ENCODE measurements at places on chromosomes 5 and 9.

GRCh38 chr5:143499480-143500114, 96.1 kb upstream of the NR3C1 start:
- no peak for DNase-seq

DNA sequence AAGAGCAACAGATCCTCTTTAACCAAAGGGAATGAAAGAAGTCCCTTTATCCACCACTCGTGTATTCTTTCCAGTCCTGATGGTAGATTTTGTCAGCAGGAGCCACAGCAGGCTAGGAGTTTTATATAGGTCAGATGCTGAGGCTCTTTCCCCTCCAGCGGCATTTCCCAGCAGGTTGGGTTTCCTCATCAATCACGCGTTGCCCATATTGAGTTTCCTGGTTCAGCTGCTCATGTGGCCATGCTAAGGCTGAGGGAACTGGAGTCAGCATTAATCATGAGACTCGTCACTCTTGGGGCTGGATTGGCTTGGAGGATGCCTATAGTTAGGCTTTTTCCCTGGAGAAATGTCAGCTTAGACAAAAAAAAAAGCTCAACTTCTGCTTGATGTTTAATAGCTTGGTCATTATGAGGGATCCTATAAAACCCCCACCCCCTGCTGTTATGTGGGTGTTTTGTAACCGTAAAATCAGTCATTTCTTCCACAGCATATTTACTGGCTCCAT, 193.4 kb upstream of the GAS1 start:
- no peak for DNase-seq

- no peak for DNase-seq
Observed at GRCh38 chr5:81829242-81829641, 78.3 kb upstream of the SSBP2 start.

DNA sequence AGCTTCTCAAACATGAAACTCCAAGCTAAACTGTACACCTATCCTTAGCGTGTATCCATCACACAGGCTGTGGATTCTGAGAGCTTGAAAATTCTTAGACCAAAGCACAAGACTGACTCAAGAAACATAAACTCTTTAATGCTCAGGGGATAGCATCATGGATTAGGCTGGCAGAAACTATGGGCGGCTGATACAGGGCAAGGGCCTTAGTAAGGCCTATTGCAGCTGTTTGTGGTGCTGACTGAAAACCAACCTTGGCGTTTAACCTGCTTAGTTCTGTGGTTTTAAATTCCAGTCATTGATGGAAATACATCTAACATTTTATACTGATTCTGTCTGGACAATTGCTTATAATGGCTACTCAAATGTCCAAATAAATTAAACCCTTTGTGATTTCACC, 183.7 kb downstream of the TLR4 start:
- no peak for DNase-seq

- DNase-seq = no peak
Observed at GRCh38 chr5:16411741-16412455, 53.7 kb downstream of the ZNF622 start.

- no peak for DNase-seq
Observed at GRCh38 chr5:136311999-136312398, 53.3 kb downstream of the TRPC7 start.

DNA sequence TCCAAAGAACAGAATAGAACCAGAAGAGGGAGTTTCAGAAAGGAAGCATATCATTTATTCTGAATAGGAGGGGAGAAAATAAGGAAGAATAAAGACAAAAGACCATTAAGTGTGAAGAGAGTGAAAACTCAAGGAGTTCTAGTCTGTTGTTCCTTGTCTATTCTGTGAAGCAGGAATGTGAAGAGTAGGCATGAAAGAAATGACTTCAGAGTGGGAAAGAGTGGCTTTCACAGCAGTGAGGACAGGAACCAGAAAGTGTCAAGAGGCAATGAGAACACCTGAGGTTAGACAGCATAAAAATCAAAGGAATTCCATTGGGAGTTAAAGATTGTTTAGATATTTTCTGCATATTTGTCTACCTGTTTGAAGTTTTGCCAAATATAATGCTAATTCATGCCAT, 768.8 kb upstream of the GRAMD2B start:
- no peak for DNase-seq

GRCh38 chr5:129904667-129905472, 605 bp downstream of the CHSY3 start:
- peak; percentile 14 for DNase-seq

DNA sequence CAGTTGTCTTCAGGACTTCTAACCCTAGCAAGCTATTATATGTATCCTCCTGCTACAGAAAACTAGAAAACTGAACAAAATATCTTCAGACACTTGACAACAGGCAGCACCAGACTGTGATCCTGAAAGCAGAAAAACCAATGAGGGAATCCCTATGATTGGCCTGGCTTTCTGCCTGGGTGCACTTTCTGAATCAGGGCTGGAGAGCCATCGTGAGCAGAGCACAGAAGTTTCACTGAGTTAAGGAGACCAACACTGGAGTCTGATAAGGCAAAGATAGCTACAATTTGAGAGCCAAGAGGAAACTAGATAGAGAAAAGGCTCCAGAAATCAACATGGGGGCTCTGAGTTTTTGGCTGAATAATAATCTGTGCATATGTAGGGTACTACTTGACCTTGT, 106.5 kb downstream of the FANCC start:
- no peak for DNase-seq

GRCh38 chr9:26129217-26129616, 451.0 kb upstream of the TUSC1 start:
- DNase-seq = peak; percentile 11

- DNase-seq = no peak
Observed at GRCh38 chr5:84535281-84535680, 150.6 kb upstream of the EDIL3 start.

DNA sequence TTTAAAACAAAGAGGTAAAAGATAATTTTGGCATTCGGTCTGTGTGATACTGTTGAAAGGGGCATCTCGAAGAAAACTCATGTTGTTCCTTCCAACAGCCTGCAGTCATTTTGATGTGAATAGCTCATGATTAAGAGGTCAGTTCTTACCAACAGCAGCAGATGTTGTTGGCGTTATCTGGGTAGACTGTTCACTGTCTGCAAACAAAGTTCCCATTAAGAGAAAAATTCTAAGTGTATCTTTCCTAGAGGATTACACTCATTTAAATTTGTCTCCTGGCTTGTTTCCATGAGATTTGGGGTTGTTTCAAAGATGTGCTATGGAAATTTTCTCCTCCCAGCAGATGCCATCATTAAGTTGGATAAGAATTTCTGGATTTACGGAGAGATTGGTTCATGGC, 138.2 kb upstream of the RORB start:
- no peak for DNase-seq

- DNase-seq = no peak
Observed at GRCh38 chr9:99749641-99750040, 72.0 kb upstream of the NR4A3 start.

GRCh38 chr5:179161901-179162300, 101.7 kb downstream of the ZNF354C start:
- DNase-seq = no peak

DNA sequence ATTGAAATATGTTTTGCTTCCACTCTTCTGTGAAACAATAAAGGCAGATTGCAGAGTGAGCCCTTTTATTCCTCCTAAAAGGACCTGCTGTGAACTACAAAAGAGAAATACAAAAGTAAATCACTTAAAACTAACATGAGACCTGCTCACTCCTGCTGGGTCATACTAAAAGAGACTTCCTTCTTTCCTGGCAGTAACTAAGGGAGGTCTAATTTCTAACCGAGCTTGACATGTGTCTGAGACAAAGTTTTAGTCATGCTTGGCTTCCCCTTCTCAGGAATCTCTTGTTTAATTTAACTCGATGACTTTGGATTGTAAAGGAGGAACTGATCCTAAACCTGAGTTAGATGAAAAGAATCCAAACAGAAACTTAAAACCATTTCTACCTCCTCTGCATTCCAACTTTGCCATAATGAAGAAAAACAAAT, 86.4 kb upstream of the CDH6 start:
- DNase-seq = peak; percentile 21

DNA sequence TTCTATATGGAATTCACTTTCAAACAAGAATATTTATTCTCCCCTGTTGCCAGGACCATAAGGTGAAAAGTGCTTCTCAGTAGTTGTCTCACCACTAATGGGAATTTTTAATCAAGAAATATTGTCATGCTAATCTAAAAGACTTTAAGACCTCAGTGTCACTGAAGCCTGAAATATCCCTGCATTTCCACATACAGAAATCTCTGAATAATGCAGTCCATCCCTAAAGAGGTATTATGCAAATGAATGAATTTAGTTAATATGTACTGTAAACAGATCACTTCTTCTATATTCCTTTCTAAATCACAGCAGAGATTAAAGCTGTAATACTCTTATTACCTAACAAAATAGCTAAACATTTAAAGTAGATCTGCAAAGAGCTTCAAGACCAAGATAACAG, 531.1 kb upstream of the CDH6 start:
- DNase-seq = no peak

DNA sequence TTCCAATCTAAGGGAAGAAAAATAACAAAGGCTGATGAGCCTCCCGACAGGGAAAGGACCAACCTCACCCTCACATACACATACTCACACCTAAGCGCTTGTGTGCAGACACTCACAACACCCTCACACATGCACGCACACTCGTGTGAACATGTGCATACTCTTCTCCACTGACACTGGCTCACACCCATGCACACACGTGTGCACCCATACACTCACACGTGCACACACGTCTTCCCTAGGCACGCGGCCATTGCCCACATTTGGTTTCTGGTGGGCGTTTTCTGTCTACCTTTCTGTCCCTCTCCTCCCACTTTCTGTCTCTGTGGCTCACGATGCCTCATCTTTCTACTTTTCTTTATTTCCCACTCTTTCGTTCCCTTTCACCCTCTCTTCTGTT, 169.7 kb upstream of the MVB12B start:
- DNase-seq = no peak

DNA sequence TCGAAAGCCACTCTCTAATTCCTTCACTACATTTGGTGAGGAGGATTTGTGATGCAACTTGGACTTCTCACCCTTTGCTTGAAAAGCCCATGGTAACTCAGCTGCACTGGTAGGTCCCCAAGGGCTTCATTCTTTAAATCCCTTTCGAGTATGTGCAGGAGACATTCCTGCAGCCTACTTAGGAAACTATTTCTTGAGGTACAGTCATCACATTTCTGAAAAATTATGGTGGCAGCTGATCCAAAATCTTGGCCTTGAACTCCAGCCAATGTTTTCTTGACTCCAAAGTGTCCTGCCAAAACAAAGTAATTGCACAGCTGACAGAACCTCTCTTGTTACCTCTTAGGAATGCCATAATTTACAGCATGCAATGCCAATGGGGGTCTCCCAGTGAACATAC, 99.7 kb downstream of the NPR3 start:
- DNase-seq = peak; percentile 58

DNA sequence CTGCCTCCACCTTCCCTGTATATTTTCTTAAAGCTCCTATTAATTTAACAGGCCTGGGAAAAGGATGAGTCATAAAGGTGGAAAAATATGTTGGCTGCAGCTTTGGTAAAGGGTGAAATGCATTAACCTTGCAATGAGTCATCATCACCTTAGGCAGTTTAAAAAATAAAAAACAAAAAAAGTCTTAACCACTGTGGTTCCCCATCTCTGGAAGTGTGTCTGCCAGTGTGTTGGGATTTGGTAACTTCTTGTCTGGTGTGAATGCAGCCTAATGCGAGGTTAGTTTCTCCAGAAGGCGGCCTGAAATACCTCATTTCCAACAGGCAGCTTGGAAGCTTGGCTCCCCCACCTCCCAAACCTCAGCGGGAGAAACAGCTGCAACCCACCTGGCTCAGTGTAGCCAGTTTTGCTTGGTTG, 265.3 kb upstream of the GAS1 start:
- DNase-seq = no peak

DNA sequence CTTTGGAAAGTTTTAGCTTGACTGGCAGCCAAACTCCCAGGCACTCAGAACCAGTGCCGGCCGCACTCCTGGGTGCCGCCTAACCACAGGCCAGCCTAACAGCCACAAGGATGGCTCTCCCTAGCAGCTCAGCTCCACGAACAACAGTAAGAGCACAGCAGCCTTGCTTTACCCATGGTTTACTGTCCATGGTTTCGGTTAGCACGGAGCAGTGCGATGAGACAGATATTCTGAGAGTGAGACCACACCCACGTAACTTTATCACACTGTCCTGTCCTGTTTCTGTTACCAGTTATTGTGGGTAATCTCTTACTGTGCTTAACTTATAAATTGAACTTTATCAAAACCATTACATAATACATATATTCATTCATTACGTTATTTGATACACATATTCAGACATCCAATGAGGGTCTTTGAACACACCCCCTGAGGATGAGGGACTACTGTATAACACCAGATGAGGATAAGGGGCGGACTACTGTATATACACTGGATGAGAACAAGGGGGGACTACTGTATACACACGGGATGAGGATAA, 12.4 kb downstream of the CLPTM1L start:
- DNase-seq = peak; percentile 12

GRCh38 chr9:14515571-14516198, 177.5 kb downstream of the ZDHHC21 start:
- no peak for DNase-seq

DNA sequence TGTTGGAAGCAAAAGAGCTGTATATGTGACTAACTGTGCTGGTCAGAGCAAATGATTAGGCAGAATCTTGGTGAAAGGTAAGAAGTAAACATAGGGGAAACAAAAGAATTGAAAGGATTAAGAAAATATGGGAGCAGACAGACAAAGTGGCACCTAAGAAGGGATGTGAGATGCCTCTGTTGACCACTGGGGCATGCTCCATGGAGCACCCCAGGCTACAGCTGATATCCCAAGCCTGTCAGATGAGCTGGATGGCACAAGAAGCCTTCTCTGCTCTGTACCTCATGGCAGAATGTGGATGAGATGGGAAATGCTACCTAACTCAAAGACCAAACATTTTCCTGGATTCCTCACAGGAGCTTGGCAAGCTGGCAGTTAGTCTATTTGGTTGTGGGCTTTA, 89.3 kb upstream of the SLIT3 start:
- DNase-seq = no peak

DNA sequence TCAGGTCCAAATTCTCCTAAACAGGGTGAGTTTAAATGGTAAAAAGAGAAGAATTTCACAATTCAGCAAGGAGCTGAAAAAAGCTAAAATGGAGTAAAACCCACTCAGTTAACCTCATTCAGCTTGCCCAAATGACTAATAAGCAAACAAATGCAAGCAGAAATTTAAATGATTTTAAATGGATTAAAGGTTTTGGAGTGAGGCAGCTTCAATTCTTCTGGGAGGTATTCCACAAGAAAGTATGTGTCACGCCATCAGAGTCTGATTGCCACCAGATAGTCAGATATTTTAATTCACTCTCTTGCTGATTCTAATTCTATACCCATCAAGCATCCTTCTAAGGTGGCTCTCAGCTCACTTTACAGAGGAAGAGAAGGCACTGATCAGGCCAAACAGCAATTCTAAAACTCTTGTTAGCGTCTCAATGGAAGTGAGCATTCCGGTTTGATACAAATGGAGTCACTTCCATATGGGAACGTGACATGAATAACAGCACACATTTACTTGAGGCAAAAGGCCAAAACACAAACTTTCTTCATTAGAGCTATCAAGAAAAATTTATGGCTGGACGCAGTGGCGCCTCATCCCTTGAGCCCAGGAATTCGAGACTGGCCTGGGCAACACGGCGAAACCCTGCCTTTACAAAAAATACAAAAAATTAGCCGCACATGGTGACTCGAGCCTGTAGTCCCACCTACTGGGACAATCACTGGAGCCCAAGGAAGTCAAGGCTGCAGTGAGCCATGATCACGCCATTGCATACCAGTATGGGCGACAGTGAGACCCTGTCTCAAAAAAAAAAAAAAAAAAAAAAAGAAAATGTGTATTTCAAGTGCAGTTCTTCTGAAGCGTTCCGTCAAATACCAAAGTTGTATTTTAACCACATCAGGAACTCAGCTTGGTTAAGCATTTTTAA, 2.0 kb downstream of the CLK4 start:
- no peak for DNase-seq

- DNase-seq = no peak
Observed at GRCh38 chr5:100434815-100435214, 100.4 kb upstream of the FAM174A start.

Measured in fibroblast of pulmonary artery (primary cell).